ENCODE measurements at places on chromosomes 6 and 20.

GRCh38 chr6:17103715-17104114 lies 1.9 kb downstream of the STMND1 start:
- no peak for DNase-seq

- no peak for DNase-seq
These were observed 133.0 kb upstream of the FLRT3 start for GRCh38 chr20:14470231-14470899.

GRCh38 chr6:32291543-32291942 lies 67.7 kb upstream of the NOTCH4 start:
- no peak for DNase-seq

- DNase-seq = no peak
These were observed 80.7 kb downstream of the ANKRD60 start for GRCh38 chr20:58147628-58148370.

DNA sequence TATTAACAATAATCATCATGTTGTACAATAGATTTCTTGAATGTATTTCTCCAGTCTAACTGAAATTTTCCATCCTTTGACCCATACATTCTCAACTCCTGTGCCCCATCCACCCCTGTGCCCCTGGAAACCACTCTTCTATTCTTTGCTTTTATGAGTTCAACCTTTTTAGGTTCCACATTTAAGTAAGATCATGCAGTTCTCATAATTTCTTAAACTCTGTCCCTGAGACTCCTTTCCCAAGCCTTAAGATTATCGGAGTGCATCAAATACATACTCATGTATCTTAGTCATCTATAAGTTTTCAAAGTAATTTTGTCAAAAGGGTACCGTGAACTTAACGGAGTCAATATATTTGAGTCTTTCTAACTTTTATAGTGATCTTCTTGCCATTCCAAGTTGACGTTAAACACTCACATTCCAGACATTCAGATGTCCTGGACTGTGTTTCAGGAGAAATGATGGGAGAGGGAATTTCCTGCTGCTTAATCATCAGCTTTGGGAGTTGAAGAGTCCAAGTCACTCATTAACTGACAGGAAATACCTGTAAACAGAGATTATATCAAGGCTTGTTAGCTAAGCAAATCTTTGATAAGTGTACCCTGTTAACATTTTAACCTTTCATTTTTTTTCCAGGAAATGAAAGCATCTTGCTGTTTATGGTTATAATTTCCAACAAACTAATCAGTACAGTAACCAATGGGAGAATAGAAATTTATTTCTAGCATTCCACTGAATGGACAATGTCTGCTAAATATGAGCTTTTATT lies 73.3 kb downstream of the ADGRG6 start:
- DNase-seq = no peak

GRCh38 chr6:125346926-125347563 lies 45.3 kb upstream of the HDDC2 start:
- DNase-seq = no peak

- peak; percentile 64 for DNase-seq
These were observed 97.4 kb downstream of the SASH1 start for GRCh38 chr6:148440016-148440415.

Data from SJCRH30 (cell line).